ENCODE measurements at places on chromosomes 5 and 9.

DNA sequence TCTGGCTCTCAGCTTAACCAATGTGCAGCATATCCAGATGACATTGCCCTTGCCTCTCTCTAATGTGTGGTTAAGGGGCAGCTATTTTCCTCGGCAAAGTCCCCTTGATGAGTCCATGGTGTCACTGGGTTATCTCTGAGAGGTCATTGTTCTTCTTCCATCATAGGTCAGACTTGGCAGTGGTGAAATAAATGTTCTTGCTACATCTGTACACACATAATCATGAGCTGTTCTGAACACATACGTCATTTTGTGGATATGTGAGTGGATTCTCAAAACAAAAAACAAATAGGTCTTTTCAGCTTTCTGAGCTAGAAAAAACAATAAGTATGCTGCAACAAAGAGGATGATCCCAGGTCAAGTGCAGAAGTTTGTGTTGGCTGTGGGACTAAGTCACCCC, 134.7 kb upstream of the PTPN3 start:
- no peak for DNase-seq

GRCh38 chr5:114839360-114839759, 330.3 kb downstream of the TRIM36 start:
- no peak for DNase-seq

DNA sequence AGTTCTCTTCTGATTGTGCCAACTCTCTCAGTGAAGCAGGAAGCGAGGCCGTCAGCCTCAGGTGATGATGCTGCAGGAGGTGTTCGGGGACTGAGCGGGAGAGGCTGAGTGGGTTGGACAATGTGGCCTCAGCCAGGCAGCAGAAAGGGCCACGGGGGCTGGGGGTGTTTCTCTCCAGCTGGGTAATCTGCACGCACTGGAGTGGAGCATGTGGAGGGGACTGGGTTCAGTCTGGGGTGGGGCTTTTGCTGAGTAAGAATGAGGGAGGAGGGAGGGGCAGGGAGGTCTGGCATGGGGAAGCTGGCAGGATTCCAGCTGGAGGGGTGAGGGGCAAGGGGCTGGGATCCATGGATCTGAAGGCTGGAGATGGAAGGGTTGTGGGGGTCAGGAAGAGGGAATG, 60.8 kb upstream of the PHYKPL start:
- DNase-seq, result peak; percentile 56

DNA sequence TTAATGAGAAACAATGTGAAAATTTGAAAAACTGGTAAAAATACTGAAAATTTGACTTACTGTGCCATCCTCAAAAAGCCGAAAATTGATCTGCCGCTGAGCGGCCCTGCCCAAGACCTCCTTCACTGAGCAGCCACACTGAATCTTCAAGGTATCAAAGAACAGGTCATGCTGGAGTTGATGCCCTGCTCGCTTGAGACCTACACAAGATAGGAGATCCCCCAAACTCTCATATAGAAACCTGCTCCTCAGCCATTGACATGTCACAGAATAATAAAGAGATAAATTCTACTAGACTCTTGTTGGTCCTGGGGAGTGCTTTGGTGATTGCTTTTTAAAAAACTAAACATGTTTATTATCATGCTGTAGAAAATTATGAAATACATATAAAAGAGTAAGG, 52.7 kb downstream of the GLDC start:
- no peak for DNase-seq

DNA sequence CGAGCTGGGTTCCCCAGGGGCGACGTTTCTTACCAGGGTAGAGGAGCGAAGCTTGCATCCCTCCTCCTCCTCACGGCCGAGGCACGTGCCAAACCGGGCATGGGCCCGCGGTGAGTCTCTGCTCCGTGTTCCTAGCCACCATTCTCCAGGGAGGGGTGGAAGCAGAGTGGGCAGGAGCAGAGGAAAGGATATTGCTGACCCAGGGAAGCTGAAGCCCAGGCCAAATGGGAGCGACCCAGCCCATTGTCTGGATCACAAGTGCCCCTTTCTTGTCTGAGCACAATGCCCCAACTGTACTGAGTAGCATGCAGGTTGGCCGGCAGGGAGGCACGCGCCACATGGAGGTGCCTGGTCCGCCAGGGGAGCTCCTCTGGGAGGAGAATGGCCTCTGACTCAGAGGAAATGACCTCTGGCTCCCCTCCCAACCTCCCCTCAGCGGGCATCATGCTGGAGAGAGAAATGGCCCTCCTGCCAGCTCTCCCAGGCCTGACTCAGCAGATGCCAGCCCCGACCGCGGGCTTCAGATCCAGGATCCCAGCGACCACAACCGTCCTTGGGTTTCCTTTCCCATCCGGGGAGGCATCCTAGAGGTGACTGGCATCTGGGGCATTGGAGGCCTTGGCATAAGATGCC, 1.1 kb downstream of the PRR7 start:
- peak; percentile 76 for DNase-seq

DNA sequence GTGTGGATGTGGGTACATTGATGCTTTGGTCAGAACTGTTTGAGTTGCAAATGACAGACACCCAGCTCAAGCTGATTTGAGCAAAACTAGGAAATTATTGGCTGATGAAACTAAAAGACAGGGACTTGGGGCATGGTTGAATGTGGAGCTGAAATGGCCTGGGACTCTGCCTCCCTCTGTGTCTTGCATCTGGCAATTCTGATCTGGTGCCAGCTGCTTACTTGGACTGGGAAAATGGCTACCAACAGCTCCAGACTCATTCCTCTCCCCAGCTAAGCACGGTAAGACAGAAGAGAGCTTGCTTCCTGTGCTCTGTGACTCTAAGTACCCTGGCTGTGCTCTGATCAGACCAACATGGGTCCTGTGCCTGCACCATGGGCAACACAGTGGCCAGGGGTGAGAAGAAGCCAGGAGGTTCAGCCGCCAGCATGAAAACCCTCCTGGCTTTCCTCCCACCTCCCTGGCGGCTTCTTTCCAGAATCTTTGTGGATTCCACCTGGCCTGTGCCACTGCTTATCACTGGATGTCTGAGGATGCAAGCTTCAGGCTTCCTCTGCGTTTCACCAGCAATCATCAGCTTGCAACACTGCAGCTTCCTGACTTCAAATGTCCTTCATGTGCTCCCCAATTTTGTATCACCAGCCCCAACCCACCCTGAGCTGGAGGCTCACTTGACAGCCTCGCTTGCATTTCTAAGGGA, 44.1 kb downstream of the C5orf15 start:
- DNase-seq, result no peak

DNA sequence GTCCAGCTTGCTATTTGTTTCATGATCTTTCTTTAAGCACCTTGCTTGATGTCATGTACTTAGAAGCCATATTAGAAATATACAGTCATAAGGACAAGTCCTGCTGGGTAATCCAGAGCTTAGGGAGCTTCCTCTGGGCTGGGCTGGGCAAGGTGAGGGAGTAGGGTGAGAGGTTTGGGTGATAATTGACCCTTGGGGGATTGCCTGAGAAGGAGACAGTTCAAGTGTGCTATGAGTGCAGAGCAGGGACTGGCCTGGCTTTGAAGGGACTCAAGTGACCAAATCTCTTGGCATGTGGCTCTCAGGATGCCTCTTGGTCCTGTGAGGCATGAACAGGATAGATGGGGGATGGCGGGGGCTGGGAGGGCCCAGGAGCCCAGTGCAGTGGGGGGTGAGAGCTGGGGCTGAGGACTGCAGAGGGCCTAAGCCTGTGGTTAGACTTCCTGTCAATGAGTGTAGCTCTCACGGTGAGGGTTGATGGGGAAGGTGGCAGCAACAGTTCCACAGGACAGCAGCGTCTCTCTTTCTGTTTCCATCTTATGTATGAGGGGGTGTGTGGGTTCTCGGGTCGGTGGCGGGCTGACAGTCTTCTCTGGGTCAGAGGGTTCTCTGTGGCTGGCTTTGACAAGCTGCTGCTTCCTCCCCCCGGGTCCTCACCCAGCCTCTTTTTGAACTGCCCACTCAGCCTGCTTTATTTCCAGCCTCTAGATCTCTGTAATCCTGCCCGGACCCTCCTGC, 53.5 kb downstream of the RGS3 start:
- DNase-seq, result no peak

DNA sequence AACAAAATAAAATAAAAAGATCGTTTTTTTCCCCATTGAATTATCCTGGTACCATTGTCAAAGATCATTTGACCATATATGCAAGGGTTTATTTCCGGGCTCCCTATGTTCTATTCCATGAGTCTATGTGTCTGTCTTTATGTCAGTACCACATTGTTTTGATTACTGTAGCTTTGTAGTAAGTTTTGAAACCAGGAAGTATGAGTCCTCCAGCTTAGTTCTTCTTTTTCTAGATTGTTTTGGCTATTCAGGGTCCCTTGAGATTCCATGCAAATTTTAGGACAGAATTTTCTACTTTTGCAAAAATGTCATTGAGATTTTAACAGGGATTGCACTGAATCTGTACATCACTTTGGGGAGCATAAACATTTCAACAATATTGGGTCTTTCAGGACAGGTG, 18.7 kb upstream of the EEIG1 start:
- no peak for DNase-seq

DNA sequence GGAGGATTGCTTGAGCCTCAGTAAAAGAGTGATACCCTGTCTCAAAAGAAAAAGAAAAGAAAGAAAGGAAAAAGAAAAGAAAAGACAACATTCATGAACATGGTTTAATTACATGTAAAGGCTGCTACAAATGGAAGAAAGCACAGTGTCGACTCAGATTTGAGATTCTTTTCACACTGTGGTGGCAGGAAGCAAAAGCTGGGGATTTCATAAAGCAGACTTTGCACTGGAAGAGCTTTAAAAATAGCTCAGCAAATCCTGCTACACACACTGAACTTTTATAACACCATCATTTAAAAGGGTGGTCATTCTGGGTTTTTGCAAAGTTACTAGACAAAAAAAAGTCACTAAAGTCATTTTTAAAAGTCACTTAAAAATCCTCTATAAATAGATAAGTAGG, 140.8 kb downstream of the CEMIP2 start:
- no peak for DNase-seq

DNA sequence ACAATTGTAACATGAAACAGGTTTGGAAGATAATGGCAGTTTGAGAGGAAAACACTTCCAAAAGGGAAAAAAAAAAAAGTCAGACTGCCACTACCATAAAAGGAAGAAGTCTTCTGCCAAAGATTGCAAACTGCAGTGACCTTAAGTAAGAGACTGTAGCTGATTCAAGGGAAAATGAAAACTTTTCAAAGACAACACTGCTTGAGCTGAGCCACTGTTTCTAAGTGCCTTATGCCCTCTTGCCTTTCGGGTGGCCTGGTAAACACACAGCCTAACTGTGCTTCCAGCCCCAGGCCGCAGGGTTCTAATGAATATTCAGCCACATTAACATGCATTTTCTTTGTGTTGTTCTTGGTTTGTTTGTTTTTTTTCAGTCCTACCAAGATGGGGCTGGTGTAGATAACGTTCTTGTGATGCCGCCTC, 354.6 kb downstream of the BNC2 start:
- no peak for DNase-seq

Data from sciatic nerve (tissue), 2 donors.